ENCODE measurements at places on chromosomes 3 and 15.

GRCh38 chr3:173622166-173622565 lies 224.6 kb downstream of the NLGN1 start:
- no peak for DNase-seq

- no peak for DNase-seq
Measured at GRCh38 chr15:90114451-90114901, 12.2 kb upstream of the IDH2 start.

DNA sequence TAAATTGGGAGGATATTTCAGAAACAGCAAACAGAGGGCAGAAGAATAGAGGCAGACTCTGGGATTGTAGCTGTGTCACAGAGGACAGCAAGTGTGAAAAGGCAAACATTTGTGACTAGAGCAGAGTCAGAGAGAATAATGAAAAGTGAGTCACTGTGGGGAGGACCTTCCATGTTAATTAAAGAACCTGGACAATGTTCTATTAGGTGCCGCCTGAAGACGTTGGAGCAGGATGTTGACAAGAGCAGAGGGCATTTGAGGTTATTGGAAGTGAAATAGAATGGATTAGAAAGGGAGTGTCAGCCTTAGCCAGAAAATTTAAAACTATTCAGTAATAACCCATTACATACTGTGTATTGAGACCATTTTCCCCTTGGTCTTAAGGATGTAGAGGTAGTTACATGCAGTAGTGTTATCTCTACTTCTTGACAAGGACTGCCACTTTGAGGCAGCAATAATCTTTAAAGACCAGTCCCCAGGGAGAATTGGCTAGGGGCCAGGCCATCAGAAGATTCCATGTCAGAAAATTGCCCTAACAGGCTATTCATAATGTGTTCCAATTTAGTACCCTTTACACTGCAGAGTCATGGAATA lies 5.8 kb downstream of the ACKR2 start:
- no peak for DNase-seq

GRCh38 chr15:76763554-76763953 lies 141.6 kb downstream of the SCAPER start:
- DNase-seq = no peak

DNA sequence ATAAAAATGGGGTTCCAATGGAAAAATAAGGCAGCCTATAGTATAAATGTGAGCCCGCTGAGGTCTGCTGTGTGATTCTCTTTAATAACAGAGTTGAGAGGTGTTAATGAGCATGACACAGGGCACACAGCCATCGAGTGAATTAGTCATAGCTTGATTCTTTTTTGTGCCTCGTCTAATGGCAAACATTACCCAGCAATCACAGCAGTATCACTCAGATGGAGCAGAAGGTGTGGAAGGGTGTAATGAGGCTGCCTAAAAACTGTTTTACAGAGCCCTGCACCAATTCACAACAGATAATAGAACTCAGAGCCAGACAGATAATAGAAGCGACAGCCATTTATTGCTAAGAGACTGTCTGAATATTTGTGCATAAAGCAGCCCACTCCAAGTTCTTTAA lies 178.6 kb upstream of the TPRG1 start:
- no peak for DNase-seq

DNA sequence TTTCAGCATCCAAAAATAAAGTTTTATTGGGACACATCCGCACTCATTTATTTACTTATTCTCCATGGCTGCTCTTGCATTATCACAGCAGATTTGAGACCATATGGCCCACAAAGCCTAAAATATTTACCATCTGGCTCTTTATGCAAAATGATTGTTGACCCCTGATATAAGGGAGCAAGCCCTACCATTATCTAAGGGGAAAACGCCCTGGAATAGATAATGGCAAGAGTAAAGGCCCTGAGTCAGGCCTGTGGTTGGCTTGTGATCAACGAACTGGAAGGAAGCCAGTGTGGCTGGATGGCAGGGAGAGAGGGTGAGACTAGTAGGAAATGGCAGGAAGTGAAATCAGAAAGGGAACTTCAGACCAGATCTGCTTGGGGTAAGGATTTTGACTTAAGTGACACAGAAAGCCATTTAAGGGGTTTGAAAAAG lies 24.6 kb upstream of the DMXL2 start:
- no peak for DNase-seq

GRCh38 chr3:85691196-85691595 lies 732.4 kb downstream of the CADM2 start:
- no peak for DNase-seq

DNA sequence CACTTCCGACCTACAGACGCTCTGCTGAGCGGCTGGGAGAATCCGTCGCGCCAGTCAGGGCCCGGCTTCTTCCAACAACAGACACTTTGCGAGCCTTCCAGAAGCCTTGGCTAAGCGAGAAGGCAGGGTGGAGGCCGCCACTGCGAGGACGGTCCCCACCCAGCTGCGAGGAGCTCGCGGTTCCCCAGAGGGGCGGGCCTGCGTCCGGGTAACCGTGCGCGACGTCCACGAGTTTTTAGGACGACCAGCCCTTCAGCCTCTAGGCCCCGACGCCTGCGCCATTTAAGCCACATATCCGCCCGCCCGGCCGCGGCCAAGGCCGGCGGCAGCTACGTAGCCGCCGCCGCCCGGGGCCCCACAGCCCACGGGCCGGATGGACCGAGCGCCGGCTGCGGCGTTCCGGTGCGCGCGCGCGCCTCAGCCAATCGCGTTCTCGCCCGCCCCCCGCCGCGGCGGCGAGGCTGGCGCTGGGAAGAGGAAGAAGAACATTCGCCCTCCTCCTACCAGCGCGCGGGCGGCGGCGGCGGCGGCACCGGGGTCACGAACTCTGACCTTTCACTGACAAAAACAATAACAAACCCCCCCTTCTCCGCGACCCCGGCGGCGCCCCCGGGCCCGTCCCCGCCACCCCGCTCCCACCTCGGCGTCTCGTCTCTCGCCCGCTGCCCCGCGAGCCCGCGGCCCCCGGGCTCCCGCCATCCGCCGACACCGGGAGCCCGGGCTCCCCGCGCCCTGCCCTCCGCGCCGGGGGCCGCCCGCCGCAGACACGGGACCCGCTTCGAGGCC lies at the start of gene NR2C2:
Gene NR2C2, plus strand, starts transcription at position 484 of the 786 bp plus-strand sequence. CDS start 56,332 bp downstream, outside the sequence.
- DNase-seq = peak; percentile 81

DNA sequence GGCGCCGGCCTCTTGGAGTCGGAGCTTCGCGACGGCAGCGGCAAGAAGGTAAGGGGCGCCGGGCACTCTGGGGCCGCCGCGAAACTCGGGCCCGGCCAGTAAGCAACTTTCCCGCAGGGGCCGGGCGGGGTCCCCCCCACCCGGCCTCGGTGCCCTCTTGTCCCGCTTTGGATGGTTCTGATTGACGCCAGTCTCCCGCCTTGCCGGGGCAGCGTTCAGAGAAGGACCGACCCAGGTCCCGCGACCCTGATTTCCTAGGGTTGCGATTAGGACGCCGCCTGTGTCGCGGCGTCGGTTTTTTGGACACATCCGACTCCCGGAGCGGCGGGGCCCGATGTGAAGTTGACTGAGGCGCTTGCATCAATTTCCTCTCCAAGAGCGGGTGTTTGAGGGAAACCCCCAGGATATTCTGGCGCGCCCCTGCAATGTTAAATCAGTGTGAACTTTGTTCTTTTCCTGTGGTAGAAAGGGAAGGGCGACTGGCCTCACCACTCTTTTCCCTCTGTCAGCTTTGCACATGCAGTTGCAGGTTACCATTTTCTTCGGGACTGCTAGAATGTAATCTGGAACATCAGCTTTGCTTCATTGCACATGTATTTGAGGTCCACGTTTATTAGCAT lies 755 bp downstream of the PDE8A start:
- DNase-seq = peak; percentile 10

DNA sequence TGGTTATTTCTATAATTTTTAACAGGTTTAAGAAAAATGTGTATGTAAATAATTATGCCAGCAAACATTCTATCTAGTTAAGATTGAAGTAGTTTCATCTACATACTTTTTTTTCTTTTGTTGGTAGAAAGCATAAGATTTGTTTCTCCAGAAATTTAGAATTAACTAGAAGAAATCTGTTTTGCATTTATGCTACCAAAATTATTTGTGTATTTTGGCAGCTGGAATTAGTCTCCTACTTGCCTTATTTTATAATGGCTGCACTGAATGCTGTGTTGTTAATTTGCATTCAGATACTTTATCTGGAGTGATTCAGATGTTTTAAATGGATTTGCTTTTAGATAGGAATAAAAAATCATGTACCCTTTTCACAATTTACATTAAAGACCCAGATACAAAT lies 100.2 kb upstream of the NAALADL2 start:
- DNase-seq = no peak

DNA sequence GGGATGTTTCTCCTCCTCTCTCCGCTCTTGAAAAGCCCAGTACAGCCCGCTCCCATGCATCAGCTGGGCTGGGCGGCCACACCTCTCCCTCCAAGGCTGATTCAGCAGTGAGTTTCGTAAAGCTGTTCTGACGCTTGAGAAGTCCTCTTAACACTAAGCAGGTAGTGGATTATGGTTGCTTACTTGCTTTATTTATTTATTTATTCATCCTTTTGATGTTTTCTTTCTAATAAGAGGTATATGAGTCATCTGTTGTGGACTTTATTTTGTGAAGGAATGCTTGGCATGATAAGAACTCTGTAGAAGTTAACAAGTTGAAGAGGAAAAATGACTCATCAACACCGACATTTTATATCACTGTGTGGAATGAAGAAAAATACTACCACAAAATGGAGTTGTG lies 285.0 kb downstream of the SQOR start:
- no peak for DNase-seq

- DNase-seq = no peak
Measured at GRCh38 chr15:97652700-97653167, 307.8 kb upstream of the ARRDC4 start.

DNA sequence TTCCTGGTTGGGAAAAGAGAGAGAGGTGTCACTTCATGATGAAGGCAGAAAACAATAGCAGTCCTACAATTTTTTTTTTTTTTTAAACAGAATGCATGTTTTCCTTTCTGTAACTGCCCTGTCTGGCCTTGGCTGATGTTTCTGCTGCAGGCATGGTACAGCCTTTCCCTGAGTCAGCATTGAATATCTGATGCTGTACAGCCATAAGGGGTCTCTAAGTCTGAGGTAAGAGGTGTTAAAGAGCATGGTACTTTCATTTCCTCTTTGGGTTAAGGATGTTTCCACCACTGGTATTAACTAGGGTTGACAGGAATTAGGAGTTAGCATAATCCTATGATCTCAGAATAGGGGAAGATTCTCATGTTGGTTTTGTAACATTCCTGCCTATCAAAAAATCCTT lies 147.4 kb downstream of the CHST2 start:
- no peak for DNase-seq

DNA sequence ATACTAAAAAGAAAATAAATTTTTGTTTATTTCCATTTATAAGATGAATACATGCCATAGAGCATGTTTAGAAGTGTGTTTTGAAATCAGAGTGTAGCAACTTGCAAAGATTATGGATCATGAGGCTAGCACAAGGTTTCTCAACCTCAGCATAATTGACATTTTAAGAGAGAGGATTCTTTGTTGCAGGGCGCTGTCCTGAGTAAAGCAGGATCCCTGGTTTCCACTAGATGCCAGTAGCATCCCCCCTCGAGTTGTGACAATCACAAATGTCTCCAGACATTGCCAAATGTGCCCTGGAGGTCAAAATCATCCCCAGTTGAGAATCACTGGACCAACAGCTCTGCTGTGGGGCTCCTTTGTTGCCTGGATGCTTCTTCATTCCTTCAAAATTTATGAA lies 128.5 kb upstream of the RBMS3 start:
- no peak for DNase-seq

DNA sequence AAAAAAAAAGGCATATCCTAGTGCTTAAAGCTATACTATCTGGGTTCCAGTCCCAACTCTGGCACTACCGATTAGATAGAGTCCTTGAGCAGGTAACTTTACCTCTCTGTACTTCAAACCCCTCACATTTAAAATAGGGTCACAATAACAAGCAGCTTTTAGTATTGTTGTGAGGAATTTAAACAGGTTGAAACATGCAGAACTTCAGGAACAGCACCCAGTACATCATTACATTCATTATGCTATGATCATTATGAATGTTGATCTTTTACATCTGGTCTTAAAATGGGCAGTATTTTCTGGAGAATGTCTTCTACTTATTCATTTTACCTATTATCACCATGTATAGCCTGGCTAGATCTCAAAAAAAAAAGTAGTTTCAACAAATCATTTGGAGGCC lies 176.1 kb upstream of the CCDC54 start:
- no peak for DNase-seq

GRCh38 chr15:56824175-56824574 lies 90.9 kb upstream of the ZNF280D start:
- no peak for DNase-seq

- no peak for DNase-seq
Measured at GRCh38 chr15:88956906-88957305, 43.7 kb upstream of the MFGE8 start.

GRCh38 chr3:160210799-160211221 lies 14.4 kb upstream of the C3orf80 start:
- DNase-seq = no peak

DNA sequence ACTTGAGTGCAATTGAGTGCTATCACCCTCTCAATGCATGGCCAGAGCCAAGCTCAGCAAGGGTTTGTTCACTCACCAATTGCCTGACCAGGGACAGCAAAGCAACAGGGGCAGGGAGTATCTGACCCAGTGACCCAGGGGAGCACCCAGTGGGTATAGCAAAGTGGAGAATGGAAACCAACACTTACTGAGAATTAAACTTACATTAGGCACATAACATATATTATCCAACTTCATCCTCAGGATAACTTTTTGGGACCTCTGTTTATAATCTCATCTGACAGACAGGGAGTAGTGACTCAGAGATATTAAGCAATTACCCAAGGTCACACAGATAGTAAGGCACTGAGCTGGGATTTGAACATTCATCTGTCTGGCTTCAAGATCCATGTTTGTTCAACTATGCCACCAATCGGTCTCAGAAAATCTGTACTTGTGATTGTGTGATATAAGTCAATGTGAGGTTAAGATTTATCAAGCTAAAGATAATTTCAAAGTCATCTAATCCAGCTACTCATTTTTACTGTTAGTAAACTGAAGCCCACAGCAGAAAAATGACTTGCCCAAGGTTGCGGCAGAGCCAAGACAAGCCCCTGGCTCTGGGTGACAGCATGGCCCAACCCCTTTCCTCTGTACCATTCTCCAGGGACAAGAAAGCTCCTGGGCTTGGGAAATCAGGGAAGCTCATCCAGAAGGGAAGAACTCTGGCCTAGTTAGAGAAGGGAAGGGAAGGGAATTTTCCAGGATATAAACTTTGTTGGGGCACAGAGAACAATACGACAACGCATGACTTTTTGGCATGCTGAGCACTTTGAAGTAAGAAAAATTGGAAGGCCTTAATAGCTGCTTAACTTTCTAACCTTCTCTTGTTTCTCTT lies 138.0 kb upstream of the SMAD3 start:
- no peak for DNase-seq

DNA sequence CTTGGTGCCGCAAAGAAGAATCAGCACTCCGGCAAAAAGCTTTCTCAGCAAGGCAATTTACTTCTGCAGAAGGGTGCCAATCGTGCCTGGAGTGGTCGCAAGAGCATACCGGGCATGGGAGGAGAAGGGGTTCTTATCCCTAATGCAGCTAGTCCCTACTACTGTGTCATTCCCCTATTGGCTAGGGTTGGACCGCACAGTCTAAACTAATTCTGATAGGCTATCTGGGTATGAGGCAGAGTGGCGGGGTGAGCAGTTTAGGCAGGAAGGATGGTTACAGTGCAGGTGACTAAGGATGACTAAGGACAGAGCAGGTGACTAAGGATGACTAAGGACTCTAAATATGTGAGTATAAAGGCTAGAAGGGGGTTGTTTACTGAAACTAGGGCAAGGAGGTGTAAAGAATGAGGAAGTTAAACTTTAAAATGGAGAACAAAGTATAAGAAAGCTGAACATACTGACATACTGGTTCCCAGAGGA lies 52.9 kb downstream of the PGBD4 start:
- no peak for DNase-seq
